ENCODE measurements at places on chromosomes 16 and 17.

- no peak for DNase-seq
Observed at GRCh38 chr17:7849751-7850504, 4.9 kb upstream of the TMEM88 start.

- no peak for DNase-seq
Observed at GRCh38 chr17:30922235-30923030, 688 bp downstream of the ADAP2 start.

DNA sequence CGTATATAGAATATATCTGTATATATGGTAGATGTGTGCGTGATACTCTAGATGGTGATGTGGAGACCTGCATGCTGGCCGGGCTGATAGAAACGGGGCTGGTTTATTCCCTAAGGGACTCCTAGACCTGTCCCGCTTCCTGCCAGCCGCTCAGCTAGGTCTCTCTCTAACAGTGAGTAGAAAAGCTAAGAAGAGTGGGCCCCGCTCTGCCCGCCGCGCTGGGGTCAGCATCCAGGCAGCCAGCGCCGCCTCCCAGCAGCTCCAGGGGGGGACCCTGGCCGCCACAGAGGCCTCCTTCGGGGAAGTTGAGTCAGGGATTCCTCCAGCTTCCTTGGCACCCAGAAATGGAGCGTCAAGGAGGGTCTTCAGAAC lies 9.4 kb downstream of the CYGB start:
- no peak for DNase-seq

DNA sequence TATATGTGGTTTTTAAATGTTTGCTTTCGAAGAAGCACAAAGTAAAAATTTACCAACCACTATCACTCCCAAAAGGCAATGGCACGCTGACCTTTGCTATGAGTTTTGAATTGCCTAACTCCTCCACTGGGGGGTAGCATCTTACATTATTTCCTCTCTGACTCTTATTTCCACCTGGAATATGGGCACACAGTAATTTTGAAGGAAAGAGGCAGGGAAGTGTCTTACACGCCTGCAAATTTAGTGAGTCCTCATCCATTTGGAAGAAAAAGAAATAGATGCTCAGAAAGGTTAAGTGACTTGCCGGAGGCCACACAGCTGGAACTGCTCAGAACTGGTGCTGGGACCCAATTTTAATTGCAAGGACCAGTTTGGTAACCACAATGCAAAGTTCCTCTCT lies 29.9 kb upstream of the IRX6 start:
- DNase-seq, result no peak

GRCh38 chr17:70891306-70891705 lies 722.0 kb downstream of the KCNJ2 start:
- DNase-seq, result no peak

DNA sequence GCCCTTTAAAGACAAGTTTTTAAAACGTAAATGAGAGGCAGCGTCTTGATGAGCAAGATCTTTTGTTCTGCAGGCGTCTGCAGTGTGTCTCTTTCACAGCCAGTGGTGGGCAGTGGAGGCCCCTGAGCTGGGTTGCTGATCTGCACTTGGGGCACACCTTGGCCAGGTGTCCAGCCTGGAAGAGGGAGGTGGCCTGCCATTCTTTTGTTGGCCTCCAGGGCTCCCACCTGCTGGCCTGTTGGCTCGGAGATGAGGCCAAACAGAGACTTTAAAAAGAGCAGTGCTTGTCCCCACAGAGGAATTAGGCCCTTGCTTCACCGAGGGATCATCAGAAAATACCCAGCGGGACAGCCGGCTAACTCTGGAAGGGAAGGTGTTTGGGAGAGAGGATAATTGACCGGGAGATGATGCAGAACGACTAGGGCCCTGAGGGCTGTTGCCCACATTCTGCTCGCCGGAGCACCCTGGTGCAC lies 145.9 kb upstream of the PLCG2 start:
- no peak for DNase-seq

- no peak for DNase-seq
Observed at GRCh38 chr17:73320601-73321264, 8.9 kb upstream of the CDC42EP4 start.

GRCh38 chr17:7023576-7024401 lies 939 bp downstream of the BCL6B start:
- DNase-seq, result peak; percentile 90

DNA sequence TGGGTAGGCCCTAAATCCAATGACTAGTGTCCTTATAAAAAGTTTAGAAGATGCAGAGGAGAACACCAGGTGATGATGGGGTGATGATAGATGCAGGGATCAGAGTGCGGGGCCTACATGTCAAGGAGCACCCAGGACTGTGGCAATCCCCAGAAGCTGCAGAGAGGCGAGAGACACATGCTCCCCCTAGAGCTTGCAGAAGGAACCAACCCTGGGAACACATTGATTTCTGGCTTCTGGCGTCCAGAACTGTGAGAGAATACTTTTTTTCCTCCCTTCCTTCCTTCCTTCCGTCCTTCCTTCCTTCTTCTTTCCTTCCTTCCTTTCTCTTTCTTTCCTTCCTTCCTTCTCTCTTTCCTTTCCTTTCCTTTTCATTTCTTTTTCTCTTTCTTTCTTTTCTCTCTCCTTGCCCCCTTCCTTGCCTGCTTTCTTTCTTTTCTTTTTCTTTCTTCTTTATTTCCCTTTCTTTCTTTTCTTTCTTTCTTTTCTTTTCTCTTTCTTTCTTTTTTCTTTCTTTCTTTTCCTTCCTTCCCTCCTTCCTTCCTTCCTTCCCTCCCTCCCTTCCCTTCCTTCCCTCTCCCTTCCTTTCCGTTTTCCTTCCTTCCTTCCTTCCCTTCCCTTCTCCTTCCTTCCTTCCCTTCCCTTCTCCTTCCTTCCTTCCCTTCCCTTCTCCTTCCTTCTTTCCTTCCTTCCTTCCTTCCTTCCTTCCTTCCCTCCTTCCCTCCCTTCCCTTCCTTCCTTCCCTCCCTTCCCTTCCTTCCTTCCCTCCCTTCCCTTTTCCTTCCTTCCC lies 134.3 kb downstream of the HAPSTR1 start:
- DNase-seq, result no peak

GRCh38 chr17:183021-183420 lies 1.6 kb upstream of the DOC2B start:
- no peak for DNase-seq

GRCh38 chr17:29326023-29326813 lies 32.3 kb upstream of the NUFIP2 start:
- DNase-seq, result no peak

DNA sequence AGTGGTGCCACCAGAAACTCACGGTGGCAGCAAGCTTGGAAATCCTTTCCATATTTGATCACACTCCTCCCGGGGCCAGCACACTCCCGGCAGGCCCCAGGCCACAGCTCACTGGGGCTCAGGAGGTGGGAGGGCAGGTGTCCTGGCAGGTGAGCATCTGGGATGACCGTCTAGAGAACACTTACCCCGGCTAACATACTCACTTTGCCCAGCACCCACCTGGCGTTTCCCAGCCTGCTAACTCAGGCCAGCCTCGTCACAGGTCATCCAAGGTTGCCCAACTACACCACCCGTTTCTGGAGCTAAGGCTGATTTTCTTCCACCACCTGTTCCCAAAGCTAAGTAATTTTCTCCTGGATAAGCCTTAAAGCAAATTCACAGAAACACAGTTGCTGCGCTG lies 24.9 kb downstream of the FBXO31 start:
- DNase-seq, result no peak

DNA sequence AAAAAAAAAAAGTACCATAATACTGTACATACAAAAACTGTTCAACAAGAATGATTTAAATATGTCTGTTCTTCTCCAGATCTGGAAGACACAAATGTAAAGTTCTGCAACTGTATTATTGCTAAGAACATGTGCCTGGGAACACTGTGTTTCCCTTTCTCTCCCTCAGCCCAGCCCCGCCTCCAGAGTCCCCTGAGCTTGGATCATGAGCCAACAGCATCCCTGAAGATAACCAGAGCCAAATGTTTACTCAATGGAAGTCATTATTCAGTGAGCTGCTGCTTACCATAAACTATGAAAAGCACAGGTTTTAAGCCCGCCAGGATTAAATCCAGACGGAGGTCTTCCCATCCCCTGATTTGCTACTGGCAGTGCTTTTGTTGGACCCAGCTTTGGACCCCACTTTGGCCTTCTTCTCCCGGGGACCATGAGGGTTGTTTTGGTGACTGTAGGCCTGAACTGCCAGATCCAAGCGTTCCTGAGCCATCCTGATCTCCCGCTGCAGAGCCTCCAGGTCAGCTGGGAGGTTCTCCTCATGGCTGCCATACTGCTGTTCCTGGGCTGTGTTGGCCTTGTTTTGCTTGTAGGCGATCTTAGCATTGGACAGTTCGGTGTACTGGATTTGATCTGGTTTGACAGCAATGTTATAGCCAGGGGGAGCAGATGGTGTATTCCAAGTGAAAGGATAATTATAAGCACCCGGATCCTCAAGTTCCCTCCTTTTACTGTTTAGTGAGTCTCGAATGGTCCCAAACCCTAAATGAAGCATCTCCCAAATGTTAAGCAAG lies 25.6 kb downstream of the GJC1 start:
- DNase-seq, result no peak

DNA sequence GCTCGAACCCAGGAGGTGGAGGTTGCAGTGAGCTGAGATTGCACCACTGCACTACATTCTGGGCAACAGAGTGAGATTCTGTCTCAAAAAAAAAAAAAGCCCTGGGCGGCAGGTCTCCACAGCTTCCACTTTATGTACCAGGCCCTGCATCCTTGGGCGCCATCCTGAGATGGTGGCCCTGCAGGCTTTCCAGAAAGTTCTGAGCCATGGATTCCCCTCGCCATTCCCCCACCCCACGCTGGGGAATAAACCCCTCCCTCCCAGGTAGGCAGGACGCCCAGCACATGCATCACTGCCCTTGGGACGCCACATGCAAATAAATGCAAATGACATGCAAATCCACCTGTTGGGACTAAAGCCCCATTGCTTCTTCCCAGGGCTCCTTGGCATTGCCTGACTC lies 13.8 kb upstream of the ZNF469 start:
- no peak for DNase-seq

- DNase-seq, result no peak
Observed at GRCh38 chr17:60169921-60170817, 20.4 kb downstream of the CA4 start.

- DNase-seq, result no peak
Observed at GRCh38 chr17:39134878-39135277, 16.6 kb downstream of the PLXDC1 start.

DNA sequence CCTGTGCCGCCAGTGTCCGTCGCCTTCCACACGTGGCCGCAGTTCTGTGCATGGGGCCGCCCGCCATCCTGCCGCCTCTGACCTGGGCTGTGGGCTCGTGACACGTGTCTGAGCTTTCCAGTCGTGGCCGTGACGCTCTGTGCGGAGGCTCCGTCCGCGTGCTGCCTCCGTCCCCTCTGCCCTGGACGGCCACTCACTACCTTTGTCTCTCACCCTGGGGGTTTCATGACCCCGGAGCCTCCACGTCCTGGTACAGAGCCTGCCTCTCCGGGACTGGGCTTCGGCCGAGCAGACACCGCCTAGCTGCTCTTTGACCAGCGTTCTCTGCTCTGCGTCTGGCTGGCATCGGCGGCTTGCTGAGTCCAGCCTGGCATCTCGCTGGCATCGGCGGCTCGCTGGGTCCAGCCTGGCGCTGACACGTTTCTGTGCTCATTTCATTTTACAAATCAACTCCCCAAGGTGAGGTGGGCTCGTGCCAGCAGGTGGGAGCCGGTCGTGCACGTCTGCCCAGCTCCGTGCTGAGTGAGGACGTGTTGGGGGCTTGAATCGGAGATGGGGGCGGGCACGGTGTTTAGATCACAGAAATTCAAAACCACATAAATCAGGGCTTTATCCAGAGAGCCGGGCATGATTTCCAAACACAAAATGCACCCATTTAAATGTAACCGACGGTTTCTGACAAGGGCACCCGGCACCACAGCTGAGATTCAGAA lies 44.3 kb upstream of the GNG13 start:
- DNase-seq, result no peak

DNA sequence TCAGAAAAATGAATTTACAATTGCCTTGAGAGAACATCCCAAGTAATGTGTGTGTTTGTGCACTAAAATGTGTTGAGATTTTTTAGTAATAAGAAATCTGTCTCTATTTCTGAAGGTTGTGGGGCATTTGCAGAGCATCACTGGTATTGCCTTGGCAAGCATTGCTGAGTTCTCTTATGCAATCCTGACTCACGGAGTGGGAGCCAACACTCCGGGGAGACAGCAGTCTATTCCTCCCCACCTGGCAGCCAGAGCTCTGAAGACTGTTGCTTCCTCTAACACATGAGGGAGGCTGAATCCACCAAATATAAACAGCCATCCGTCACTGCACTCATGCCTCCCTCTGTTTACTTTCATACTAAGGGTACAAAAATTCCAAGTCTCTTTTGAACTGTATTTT lies 10.6 kb downstream of the CNTD1 start:
- DNase-seq, result no peak

- no peak for DNase-seq
Observed at GRCh38 chr17:57436565-57436964, 180.2 kb downstream of the MSI2 start.

- DNase-seq, result no peak
Observed at GRCh38 chr17:77492446-77493237, 351.9 kb downstream of the SEC14L1 start.

DNA sequence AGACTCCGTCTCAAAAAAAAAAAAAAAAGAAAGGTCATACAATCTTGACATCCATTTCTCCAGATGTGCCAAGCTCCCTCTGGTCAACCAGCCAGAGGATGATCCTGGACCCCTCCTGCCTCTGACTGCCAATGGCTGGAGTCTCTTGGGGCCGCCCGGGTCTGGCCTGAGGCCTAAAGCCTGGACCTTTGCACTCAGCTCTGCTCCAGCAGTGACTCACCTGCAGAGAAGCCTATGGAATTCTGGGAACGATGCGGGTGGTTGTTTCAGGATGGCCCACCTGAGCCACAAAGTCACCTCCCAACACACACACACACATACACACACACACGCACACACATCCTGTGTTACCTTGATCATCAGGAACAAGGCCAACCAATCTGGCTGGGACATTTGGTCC lies 64.0 kb upstream of the DNAH17 start:
- DNase-seq, result no peak

- no peak for DNase-seq
Observed at GRCh38 chr17:48834973-48835372, 4.1 kb downstream of the CALCOCO2 start.

DNA sequence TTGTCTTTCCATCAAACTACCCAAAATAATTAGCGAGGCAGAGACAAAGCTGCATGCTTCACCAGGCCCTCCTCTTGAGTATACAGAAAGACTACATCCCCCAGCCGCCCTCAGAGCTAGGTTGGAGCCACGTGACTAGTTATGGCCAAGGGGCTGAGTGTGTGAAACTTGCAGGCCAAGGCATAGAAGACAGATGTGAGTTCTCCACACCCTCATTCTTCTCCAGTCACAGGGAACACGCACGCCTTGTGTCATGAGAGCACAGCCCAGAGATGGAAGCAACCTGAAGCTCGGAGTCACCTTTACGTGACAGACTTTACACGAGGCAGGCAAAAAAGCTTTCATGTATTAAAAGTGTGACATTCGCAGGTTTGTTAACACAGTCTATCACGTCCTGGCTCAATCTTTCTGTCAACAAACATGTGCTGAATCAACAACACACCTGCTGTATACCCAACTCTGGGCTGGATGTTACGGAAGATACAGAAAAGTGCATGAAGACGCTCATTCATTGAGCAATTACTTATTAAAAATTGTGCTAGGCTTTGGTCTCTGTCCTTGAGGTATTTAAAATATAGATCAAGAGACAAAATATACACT lies 38.3 kb downstream of the STX8 start:
- no peak for DNase-seq
